Dorsolateral prefrontal cortex (tissue), 122 donors: ENCODE measurements at places on chromosomes 1 and 21. TPM values are rescaled to one million over a fixed set of nuclear protein-coding genes. Genes with fewer than 3 reads are reported as not detected.

Gene SRRM1
- total RNA-seq, result 108 TPM

Gene MTARC1
- total RNA-seq, result 17.1 TPM

Gene CFAP107
- total RNA-seq, result not detected

Gene SELENON
- 47.0 TPM for total RNA-seq

Gene BCL10
- 12.9 TPM for total RNA-seq

Gene ARHGEF16
- total RNA-seq, result 2.1 TPM

Gene UBL4B
- total RNA-seq, result 0.89 TPM

Gene NBPF20
- 5.4 TPM for total RNA-seq

Gene KRTAP21-2
- not detected for total RNA-seq

Gene ANKRD35
- 5.5 TPM for total RNA-seq

Gene FCAMR
- not detected for total RNA-seq

Gene CEP85
- 17.9 TPM for total RNA-seq

Gene LRRC71
- not detected for total RNA-seq

Gene MCOLN2
- total RNA-seq, result not detected

Gene TNFRSF1B
- total RNA-seq, result 11.4 TPM

Gene POGZ
- 223 TPM for total RNA-seq

Gene POU3F1
- 5.1 TPM for total RNA-seq

Gene ZNF496
- 26.6 TPM for total RNA-seq

Gene PGLYRP4
- not detected for total RNA-seq

Gene FLG2
- 0.07 TPM for total RNA-seq

Gene ERICH3
- total RNA-seq, result 32.6 TPM

Gene MAP3K7CL
- 3.0 TPM for total RNA-seq

Gene FCRL2
- not detected for total RNA-seq

Gene UTS2
- not detected for total RNA-seq

Gene LCE1A
- total RNA-seq, result not detected

Gene COL11A1
- 39.3 TPM for total RNA-seq

Gene MR1
- 6.4 TPM for total RNA-seq

Gene CHODL
- total RNA-seq, result 0.67 TPM

Gene FNDC5
- 32.1 TPM for total RNA-seq

Gene FMO5
- 2.1 TPM for total RNA-seq

Gene ATP1B1
- total RNA-seq, result 942 TPM

Gene GJA5
- 2.1 TPM for total RNA-seq

Gene LIN28A
- total RNA-seq, result not detected

Gene SIK1
- total RNA-seq, result 8.9 TPM

Gene HECTD3
- total RNA-seq, result 34.4 TPM

Gene MROH9
- not detected for total RNA-seq

Gene PARK7
- total RNA-seq, result 336 TPM

Gene PCP4
- total RNA-seq, result 130 TPM

Gene STPG1
- total RNA-seq, result 21.7 TPM

Gene GLRX2
- 39.7 TPM for total RNA-seq

Gene EXO1
- 1.7 TPM for total RNA-seq

Gene ATP1A4
- 2.1 TPM for total RNA-seq

Gene COL16A1
- 67.2 TPM for total RNA-seq

Gene AGBL4
- total RNA-seq, result 30.0 TPM

Gene CCDC24
- 13.8 TPM for total RNA-seq

Gene C1orf94
- not detected for total RNA-seq

Gene EPHB2
- 17.7 TPM for total RNA-seq

Gene ADAMTS4
- total RNA-seq, result 18.8 TPM

Gene XKR8
- 4.2 TPM for total RNA-seq

Gene PTGFR
- 0.53 TPM for total RNA-seq

Gene MRPL20
- 81.8 TPM for total RNA-seq

Gene FCMR
- total RNA-seq, result not detected

Gene PAPPA2
- total RNA-seq, result 5.5 TPM

Gene LPGAT1
- 84.5 TPM for total RNA-seq

Gene CAMK2N1
- total RNA-seq, result 469 TPM
